Cardiac fibroblast (primary cell): ENCODE measurements at places on chromosomes 7 and 10.

- no peak for DNase-seq
Measured at GRCh38 chr7:38671911-38672905, 41.0 kb upstream of the AMPH start.

DNA sequence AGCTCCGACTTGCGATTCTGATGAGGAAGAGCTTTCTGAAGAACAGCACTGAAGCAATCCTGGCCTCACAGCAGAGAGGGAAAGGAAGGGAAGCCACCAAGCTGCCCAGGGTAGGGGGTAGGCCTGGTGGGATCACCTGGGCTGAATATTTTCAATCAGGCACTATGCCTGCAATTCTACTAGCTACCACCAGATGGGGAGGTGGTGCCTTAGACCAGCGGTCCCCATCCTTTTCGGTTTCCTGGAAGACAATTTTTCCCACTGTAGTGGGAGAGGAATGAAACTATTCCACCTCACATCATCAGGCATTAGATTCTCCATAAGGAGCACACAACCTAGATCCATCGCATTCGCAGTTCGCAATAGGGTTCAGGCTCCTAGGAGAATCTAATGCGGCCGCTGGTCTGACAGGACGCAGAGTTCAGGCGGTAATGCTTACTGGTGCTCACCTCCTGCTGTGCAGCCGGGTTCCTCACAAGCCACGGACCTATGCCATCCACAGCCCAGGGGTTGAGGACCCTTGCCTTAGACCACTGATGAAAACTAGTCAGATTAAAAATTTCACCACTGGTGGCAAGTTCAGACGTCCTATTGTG is 2.7 kb downstream of the LRRC20 start:
- DNase-seq, result no peak

DNA sequence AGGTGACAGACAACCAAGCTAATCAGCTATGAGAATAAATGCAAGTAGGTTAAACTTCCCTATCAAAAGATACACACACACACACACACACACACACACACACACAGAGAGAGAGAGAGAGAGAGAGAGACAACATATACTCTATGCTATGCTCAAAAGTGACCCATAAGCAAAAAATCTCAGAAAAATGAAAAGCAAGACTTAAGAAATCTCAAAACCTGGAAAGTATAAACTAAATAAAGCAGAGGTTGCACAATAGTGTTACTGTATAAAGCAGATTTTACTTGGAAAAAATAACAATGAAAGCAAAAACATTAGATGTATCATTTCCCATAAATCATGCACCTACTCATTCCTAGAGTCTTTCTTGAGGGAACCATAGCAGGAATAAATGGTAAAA is 221.5 kb downstream of the INHBA start:
- no peak for DNase-seq

- DNase-seq, result no peak
Measured at GRCh38 chr7:108815815-108816214, 246.1 kb downstream of the DNAJB9 start.

DNA sequence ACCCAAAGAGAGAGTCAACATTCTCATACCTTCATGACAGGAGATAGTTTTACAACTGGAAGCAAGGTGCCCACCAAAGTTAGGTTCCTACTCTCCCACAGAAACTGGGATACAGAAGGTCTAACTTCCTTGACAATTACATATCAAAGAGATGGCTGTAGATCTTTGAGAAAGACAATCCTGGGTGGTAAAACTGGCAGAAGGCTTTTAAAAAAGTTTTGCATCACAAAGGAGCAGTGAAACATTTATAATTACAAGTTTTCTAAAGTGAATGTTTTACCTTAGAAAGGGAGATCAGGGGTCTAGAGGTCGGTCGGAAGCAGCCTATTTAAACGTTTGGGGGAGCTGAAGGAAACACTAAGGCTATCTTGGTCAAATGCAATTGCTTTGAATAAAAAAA is 166.6 kb upstream of the STEAP1 start:
- no peak for DNase-seq

DNA sequence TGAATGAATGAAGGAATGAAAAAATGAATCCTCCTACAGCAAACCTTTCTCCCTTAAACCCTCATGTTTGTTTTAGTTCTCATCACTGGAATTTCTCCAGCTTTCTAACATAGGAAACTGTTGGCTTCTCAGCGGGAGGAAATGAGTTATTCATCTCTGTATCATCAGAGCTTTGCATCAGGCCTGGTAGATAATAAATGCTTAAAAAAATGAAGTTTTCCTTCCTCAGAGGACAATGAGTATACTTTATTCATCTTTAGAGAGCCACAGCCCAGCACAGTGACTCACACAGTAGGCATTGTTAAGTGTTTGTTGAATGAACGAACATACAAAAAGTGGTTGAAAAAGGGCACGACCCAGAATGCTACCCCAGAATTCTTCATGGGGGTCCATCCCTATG is 62.6 kb downstream of the COL13A1 start:
- peak; percentile 95 for DNase-seq

- no peak for DNase-seq
Measured at GRCh38 chr10:115801992-115802391, 471.0 kb downstream of the GFRA1 start.

DNA sequence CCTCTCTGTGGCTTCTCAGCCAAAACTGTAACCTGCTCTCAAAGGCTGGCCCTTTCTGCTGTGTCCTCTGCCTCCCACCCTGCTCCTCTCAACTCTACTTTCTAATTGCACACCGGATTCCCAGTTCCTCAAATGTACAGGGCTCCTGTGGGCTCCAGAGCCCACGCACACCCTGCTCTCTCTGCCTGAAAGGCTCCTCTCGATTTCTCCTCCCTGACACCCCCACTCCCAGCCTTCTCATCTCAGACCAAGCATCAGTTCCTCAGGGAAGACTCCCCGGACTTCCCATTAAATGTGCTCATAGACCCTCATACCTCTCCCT is 111.7 kb upstream of the STEAP1B start:
- DNase-seq, result no peak

DNA sequence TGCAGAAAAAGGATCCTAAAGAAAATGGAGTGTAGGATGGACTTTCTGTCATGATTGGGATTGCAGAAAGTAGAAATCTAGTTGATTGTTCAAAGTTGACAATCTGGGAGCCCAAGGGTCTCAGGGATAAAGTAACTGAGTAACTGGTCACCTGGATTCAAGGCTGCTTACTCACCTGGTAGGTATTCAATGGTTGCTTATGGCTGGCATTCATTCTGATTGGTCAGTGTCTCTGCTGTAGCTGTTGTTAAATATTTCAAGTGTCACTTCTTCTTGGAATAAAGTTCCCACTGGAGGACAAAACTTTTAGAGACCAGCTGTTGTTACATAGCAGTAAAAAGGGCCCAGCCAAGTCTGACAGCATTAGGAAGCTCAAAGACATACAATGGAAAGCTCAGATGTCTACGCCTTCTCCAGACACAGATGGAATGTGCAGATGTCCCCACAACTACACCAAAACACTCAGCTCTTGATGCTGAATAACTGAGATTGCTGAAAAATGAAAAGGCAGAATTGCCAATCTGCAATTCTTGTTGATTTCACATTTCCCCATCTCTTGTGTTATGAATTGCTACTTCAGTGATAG is 106.9 kb downstream of the ZNF467 start:
- no peak for DNase-seq

- no peak for DNase-seq
Measured at GRCh38 chr10:71237843-71238623, 25.7 kb downstream of the UNC5B start.

DNA sequence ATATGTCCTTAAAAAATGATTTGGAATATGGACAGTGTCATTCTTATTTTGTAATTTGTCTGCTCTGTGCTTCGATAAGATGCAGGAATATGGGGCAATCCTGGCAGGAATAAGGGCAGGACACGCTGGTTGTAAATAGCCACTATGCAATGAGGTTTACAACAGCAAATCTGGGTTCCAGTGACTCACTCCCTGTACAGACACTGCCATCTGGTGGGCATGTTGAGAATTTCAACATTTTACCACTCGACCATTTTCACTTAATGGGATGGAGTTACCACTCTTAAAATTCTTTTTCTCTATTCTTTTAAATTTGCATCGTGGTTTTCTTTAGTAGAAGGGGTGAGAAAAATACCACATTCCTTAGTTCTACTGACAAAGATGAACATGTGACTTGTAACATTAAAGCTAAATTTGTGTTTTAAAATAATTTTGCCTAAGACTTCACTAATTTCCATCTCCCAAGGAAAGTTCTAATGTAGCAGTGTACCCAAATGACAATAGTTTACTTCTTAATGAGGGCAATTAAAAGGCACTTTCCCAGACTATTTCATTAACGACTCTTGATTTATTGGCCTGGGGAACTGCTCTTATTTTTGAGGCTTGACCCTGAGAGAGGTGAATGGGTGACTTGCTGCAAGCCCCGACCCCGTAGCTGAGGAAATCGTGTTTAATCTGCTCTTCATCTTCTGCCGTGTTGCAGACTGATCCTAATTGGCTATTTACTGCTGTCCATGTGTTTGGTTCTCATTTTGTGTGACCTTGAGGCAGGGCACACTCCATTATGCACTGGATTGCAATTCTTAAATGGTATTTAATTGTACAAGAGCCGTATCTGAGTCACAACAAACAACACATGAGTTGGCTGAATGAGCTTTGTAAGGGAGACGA is 173.6 kb upstream of the IMMP2L start:
- DNase-seq, result peak; percentile 86

DNA sequence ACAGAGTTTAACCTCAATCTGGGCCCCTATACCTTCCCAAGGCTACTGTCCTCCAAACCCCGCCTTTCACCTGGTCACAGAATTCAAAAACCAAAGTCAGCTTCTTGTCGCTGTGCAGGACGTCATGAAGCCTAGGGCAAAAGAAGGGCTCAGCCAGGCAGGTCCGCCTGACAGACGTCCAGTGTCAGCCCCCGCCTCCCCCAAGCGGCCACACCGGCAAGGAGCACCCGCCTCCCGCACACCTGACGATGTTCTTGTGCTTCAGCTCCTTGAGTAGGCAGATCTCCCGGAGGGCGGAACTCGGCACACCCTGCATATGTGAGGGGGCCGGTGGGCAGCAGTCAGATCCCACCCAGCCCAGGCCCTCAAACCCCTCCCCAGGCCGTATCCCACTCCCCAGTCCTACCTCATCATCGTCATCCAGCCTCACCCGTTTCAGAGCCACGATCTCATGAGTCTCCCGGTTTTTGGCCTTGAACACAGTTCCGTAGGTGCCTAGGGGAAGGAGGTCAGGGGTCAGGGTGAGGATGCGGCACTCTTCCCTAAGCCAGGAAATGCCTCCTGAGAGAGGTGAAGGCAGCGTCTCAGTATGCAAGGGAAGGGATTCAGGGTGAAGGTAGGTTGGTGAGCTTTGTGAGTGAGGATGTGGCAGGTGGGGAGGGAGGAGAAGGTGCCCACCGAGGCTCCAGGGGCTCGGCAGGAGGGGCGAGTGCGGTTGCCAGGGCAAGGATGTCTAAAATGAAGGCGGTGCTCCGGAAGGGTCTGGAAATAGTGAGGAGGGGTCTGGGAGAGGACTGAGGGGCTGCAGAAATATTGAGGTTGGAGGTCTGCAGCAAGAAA is 811 bp downstream of the CDK5 start:
- no peak for DNase-seq

DNA sequence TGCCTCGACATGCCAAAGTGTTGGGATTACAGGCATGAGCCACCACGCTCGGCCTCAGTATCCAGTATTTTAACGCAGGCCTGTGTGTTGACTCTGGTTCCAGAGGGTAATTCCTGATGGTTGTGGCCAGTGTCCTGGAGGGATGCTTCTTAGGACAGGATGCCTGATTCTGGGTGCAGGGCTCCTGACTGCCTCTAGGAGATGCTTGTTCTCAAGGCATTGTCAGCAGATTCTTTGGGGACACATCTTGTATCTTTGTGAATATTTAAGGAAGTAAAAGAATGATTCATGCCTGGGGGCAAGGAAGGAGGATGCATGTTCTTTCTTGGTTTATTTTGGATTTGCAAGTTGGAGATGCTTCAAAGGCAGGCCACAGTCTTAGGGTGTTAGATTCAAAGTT is 2.2 kb downstream of the ZDHHC4 start:
- DNase-seq, result peak; percentile 42

GRCh38 chr7:23191022-23191421 is 9.2 kb downstream of the NUP42 start:
- no peak for DNase-seq

DNA sequence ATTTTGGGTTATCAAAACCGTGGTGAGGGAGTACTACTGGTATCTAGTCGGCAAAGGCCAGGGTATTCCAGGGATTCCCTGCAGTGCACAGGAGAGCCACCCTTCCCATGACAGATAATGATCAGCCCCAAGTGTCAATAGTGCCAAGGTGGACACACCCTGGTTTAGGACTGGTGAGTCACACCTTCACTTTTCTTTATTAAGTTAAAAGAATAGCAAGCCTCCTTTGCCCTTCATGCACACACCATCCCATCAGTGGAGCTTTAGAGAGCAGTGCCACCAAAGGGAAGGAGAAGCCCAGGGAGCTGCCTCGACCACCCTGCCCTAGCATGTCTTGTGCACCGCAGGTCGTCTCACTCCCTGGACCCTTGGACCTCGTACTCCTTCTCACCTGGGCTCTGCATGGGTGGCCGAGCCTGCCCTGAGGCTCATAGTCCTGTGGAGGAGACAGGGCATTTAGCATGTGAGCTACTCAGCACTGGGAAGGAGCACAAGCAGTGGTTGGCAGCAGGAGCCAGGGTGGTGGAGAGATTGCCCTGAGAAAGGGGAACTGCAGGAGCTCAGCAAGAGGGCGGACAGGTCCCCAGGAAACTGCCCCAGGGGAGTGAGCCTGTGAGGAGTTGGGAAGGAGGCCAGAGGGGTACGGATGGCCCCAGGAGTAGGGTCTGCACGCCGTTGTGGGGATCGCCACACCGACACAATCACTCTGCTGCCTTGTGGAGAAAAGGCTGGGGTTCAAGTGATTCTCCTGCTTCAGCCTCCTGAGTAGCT is 17.4 kb downstream of the UBE2D4 start:
- no peak for DNase-seq

DNA sequence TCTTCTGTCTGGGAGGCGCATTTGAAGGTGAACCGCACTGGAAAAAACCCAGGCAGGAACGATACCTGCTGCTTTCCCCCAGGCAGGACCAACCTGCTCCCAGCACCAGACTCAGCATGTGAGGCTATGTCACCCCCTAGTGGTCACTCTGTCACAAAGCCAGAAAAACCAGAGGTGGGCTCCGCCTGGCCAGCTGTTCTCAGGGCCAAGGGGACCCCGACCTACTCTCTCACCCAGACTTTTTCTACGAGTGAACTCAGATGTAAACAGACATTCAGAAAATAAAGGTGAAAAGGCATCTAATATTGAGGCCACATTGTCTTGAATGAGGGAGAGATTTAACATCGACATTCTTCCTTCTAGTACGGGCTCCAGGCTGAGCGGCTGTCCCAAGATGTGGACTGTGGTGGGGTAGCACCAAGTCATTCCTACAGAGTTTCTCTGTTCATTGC is 117.3 kb downstream of the PRKAG2 start:
- peak; percentile 73 for DNase-seq
